Stimulated activated CD8-positive, alpha-beta memory T cell treated with anti-CD3 and anti-CD28 coated beads, Interleukin-7, amount 100 ng/mL, for 1 hour (primary cell): ENCODE measurements at places on chromosomes 1 and 21.

DNA sequence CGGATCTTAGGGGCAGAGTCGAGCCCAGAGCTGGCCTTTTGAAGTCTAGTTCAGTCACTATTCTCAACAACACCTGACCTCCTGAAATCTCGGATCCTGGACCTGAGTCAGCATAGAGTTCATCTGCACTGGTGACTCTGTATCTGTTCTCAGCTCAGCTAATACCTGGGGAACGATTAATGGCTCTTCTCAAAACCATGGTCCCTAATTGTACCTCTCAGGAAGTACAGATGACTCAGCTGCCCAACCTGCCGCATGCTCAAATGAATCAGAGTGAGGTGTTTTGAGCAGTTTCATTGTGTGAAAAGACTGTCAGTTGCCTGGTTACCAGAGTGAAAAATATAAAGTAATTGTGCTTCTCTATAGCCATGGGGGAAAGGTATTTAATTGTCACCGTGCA is 89.2 kb downstream of the SLC35F3 start:
- DNase-seq: no peak

DNA sequence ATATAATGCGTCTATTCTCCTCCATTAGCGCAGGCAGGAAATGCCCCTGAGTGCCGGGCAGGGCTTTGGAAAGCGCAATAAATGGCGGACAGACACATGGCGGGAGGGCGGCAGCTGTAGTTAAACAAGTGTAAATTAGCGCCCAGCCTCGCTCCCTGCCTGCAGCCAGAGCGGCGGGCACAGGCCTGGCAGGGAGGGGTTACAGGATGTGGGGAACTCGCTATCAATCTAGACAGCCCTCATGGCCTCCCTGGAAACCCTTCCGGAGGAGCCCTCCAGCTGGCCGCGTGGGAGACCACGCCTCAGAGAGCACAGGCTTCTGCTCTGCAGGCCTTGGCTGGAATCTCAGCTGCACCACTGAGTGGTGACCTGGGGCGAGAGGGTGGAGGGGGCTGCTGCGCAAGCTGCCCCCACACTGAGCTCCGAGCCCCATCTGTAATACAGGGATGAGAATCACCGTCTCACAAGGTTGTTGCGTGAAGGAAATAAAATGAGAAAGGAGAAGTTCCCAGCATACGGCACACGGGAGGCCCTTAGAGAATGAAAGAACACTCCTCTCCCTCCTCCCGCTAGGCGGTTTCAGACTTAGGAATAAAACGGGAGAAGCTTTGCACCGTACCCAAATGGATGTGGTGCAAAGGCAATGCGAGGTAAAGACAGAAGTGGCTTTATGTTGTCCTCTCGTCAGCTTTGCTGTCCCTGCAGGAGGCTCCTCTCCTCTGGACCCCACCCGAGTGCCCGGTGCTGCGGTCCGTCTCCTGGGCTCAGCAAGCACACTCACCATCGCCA is 167.2 kb upstream of the POU3F1 start:
- no peak for DNase-seq

DNA sequence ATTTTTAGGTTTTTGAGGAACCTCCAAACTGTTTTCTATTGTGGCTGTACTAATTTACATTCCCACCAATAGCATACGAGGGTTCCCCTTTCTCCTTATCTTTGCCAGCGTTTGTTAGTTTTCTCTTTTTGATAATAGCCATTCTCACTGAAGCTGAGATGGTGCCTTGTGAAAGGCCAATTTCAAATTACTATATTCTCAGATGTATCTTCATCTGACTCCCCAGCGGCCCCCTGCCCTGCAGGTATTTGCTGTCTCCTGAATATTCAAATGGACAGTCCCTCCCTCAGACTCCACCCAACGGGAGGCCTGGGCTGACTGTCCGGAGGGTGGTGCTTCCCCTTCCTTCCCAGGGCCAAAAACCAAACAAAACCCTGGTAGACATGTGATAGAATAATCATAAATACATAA is 33.5 kb upstream of the TARBP1 start:
- DNase-seq: no peak

DNA sequence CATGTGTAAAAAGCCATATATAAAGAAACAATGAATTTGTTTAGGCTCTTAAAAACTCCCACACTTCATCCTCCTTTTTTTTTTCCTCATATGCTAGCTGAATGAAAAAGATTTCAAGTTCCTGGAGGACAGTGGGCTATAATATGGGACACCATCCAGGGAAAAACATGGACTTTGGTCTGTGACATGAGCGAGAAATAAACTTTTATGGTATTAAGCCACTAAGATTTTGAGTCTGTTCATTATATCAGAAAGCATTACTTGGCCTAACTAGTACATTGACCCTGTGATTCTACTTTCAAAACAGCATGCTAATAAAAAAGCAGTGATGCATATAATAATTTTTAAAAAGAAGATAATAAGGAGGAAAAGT is 392.3 kb upstream of the CAMK1G start:
- no peak for DNase-seq

GRCh38 chr1:227884370-227885134 is 63.2 kb downstream of the WNT9A start:
- DNase-seq: no peak

DNA sequence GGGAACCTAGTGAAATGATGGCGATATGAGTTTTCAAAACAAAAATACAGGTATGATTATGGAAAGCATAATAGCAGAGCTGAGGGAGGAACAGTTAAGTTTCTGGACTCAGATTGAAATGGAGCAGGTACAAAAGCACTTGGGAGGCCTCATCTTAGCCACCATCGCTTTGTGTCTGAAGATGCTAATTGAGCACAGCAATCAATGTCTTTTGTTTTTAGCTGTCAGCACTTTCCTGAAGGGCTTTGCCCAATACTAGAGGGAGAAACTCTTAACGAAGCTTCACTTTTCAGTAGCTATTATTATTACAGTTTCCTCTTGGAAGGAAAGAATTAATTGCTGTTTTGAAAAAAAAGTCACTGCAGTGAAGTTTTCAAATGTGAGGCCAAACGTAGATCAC is 348.7 kb downstream of the RWDD3 start:
- no peak for DNase-seq

GRCh38 chr1:64046891-64047290 is 156.5 kb upstream of the UBE2U start:
- DNase-seq: no peak

GRCh38 chr1:93680420-93681100 is 1.1 kb downstream of the BCAR3 start:
- no peak for DNase-seq

DNA sequence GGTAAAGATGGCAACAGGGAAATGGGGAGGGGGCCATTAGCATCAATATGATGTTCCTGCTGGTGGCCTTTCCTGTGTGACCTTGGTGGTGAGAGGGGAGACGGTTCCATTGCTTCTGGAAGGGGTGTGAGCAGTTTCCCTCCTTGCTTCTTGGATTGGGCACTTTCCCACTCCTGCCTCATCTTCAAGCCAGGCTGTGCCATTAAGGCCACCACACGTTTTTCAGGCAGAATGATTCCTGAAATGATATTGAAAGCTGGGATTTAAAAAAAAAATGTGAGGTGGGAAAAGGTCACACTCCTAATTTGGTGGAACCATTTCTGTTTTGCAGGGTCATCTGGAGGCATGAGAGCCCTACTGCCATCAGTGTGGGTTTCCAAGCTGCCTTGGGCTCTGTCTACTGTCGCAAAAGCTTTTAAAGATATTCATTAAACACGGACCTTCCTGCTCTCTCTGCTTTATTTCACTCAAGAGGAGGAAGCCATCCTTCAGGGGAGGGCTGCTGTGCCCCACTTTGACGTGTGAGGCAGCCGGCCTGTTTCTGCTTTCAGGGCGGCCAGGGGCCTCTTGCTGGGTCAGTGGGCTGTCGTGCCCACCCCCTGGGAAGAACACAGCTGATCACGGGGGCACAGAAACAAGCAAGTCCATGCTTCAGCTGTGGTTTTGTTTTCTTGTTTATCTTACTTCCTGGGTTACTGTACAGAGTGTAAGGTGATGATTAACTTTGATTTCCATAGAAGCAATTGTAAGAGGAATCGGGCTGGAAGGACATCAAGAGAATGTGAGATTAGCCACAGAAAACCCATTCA is 8.0 kb downstream of the RIIAD1 start:
- no peak for DNase-seq

- no peak for DNase-seq
Observed at GRCh38 chr1:246987083-246987690, 20.7 kb downstream of the ZNF695 start.

DNA sequence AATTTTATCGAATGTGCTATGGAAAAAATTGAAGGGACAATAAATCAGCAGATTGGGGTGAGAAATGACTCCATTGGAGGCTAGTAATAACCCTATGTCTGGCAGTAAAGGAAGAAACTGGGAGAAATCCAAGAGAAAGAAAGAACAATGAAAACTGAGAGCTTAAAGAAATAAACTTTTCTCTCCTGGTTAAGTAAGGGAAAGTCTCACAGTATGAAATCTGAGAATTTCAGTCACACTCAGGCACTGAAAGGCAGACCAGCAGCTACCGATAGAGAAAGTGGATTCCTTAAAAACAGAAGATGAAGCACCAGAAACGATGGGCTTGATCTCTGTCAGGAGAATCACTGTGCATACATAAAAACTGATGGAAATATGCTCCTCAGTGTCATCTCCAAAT is 404.2 kb downstream of the PLPP3 start:
- DNase-seq: no peak
